Stimulated activated CD8-positive, alpha-beta memory T cell treated with anti-CD3 and anti-CD28 coated beads, Interleukin-4, amount 100 ng/mL, for 4 hours (primary cell): ENCODE measurements at places on chromosomes 6 and 20.

- DNase-seq: no peak
These were observed 859 bp upstream of the KIF25 start for GRCh38 chr6:167996424-167997199.

DNA sequence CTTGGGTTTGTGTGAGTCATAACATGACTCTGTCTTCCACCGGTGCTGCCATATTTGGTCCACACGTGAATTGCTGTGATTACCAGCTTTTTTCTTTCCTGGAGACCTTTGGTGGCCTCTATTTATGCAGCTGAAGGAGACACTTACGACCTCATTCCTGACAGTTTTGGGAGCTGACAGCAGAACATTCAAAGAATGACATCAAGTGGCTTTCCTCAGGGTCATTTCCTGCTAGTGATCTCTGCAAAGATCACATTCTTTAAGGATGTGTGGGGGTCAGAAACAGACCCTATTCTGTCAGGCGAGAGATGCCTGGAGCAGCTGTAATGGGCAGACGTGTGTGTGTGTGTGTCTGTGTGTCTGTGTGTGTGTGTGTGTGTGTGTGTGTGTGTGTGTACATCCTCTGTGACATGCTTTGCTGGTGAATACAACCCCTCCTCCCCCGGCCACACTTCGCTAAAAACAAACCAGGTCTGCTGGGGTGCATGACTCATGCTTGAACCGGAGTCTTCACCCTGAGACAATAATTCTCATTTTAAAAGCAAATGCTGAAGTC is 115.6 kb downstream of the TMEM170B start:
- peak; percentile 0 for DNase-seq

- no peak for DNase-seq
These were observed 40.3 kb upstream of the ZFAND3 start for GRCh38 chr6:37779111-37779800.

DNA sequence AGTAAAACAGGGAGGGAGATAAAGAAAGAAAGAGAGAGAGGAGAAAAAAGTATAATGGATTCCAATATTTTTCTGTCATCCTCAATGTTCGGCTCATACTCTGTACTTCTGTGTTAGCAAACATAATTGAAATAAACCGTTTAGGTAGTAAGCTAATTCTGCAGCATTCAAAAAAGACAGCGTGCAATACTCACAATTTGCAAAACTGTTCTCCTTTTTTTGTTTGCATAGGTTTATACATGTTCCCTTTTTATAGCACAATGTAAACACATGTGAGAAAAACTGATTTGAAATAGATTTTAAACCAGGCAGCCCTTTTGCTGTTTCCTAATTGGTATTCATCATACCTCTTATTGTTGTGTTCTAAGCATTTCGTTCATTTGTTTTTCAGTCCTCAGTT is 188.9 kb downstream of the PLCB1 start:
- no peak for DNase-seq

DNA sequence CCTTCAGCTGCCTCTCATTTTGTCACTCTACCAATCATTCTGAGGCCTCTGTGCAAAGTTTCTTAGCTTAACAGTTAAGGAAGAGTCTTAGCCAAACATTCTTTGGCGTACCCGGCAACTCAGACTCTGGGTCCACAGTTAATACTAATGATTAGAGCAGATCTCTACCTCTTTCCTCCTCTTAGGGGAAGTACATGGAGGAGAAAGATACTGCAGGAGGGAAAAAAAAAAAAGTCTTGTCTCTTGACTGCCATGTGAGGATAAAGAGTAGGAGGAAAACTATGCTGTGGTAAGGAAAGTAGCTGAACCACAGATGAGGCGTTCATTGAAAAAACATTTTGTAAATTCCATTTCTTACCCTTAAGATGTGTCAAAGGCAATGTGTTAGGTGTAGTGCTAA is 44.0 kb upstream of the MARCKS start:
- DNase-seq: no peak

- no peak for DNase-seq
These were observed at the start of gene MAS1 for GRCh38 chr6:159890792-159891191. TSS of gene MAS1 (plus strand) at chr6:159890988. CDS start at chr6:159906956, 15,968 bp downstream.

DNA sequence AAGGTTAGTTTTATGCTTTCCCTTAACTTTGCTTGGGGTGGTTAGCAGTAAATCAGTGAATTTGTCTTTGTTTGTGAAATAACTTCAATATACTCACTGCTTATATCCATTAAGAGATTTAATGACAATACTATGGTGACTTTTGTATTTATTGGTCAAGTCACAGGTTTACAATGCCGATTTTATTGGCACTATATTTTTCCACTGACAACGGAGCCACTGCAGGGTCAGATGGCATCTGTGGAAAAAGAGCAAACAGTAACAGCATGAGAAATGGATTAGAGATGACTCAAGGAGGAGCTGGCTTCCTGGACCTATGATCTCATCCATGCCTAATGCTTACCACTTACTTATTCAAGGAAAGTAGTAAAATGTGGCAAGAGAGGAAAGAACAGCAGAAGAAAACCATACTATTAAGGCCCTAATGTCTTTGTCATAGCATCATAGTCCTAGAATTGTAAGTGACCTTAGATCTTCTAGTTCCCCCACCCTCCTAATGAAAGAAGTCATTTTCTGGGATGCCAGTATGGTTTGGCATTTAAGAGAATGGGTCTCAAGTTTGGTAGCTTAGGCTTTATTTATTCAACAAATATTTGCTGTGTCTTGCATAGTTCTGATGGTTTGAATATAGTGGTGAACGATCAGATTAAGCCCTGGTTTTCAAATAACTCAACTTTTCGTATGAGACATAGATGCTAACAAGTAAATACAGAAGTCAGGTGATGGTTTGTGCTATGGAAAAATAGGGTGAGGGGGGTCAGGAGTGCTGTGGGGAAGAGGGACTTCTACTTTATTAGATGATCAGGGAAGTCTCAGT is 18.5 kb downstream of the RNF144B start:
- DNase-seq: no peak

GRCh38 chr6:43934183-43934802 is 164.3 kb downstream of the VEGFA start:
- no peak for DNase-seq

GRCh38 chr6:136775548-136775947 is 16.7 kb downstream of the MAP3K5 start:
- no peak for DNase-seq

DNA sequence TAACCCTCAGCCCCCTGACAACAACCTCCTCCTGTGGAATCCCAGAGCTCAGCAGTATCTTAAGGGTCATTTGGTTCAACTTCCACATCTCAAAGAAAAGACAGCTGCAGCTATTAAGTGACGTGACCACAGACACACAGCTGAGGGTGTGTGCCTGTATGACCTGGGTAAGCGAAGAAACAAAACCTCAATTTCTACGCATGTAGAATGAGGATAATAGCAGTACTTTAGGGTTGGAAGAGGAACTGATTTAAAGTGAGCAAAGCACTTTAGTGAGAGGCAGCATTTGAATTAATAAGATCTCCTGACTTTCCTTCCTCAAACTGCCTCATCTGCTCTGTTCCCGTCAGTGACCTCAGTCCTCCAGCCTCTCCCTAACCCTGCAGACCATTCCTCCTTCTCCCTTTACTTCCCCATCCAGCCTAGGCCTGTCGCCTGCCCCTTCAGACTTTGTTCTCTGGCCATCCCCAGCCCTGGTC is 6.8 kb upstream of the ARMC2 start:
- no peak for DNase-seq

GRCh38 chr20:23132930-23133559 is 46.9 kb upstream of the CD93 start:
- DNase-seq: no peak

GRCh38 chr20:8940326-8940725 is 128.6 kb upstream of the PLCB4 start:
- DNase-seq: no peak

- no peak for DNase-seq
These were observed 4.0 kb upstream of the CGAS start for GRCh38 chr6:73455865-73456629.

- no peak for DNase-seq
These were observed 8.3 kb upstream of the ZBTB2 start for GRCh38 chr6:151399679-151400078.

GRCh38 chr6:150492941-150493340 is 106.7 kb upstream of the PLEKHG1 start:
- DNase-seq: no peak

DNA sequence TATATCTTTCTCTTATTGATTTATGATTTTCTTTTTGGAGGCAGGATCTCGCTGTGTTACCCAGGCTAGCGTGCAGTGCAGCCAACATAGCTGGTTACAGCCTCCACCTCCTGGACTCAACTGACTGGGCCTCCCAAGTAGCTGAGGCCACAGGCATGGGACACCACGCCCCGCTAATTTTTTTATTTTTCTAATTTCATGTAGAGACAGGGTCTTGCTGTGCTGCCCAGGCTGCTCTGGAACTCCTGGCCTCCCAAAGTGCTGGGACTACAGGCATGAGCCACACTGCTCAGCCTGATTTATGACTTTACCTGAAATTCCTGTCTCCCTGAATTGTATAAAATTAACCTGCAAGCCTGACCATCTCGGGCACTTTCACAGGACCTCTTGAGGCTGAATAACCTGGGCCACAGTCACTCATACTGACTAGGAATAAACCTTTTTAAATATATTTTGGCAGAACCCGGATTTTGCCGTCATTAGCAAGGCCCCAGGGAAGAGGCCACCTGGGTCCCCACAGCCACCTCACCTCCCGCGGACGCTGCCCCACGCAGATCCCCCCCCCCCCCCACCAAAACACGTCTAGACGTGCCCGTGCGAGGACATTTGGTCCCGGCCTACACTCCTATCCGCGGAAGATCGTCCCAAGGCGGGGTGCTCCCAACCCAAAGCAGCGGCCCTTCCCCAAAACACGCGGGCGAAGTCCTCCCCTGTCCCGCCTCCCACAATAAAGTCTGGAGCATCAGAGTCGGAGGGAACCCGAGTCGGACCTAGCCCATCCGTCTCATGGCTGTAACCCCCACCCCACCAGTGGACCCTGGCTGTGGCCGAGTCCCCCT is 902 bp downstream of the ZNF337 start:
- DNase-seq: no peak

DNA sequence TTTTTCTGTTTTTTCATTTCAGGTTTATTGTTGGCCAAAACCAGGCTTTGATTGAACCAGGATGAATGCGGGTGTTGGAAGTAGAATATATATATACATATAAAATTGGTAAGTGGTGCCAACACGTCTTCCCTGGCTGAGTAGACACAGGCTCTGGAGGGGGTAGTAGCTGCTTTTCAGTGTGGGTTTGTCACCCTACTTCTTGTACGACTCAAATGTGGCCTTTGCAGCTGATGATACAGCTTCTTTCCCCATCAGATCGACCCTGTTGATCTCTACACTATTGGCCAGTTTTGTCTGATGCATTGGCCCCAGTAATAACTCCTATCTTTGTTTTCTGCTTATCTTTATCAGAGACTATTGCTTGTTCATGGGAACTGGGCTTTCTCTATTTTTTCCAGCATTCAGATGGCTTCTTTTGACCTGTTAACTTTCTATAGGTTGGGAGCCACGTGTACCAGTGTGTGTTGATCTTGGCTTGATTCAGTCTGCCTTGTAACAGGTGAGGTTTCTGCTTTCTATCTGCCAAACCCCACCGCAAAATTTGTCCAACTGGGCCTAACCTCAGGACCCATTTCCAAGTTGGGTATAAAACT is 2.7 kb upstream of the ZNFX1 start:
- DNase-seq: no peak

DNA sequence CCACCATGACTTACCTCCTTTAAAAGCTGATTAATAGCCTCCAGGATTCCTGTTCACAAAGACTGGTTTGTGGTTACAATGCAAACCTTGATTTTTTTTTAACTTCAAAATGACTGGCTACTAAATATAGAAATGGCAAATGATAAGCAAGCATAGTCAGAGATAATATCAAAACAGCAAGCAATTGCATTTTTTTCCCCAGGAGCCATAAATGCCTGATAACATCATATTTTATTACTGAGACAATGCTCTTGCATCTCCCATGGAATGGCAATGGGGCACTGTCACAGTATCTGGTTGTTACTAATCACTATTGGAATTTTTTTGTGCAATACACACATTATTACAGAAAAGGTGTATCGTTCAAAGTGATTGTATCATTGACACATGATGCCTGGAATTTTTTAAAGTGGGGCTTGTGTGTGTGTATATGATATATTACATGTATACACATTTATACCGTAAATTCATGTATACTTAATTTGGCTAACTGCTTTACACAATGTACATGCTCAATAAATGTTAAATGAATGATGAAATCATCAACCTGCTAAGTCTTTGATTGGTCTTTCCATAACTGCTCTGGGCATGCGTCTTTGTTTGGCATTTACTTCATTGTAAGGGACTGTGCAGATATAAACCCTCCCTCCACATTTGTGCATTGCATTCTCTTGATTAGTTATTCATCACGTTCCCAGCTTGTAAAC is 980 bp upstream of the SALL4 start:
- no peak for DNase-seq

DNA sequence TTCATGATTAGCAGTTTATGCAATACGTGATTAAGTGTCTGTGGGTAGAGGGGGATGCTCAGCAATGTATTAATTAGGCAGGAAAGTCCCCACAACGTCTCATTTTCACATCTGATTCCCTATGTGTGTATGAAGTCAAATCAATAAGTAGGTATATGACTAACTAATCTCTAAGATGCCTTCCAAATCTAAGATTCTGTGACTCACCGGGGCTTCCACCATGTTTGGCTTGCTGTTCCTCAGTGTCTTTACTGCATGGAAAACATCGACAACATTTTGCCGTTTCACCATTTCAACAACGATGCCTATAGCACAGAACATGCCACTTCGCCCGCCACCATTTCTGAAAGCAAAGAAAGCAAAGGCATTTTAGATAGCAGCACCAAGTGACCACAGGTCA is 72.0 kb upstream of the THEMIS start:
- DNase-seq: no peak

- no peak for DNase-seq
These were observed 115.2 kb upstream of the AKIRIN2 start for GRCh38 chr6:87817183-87817582.

DNA sequence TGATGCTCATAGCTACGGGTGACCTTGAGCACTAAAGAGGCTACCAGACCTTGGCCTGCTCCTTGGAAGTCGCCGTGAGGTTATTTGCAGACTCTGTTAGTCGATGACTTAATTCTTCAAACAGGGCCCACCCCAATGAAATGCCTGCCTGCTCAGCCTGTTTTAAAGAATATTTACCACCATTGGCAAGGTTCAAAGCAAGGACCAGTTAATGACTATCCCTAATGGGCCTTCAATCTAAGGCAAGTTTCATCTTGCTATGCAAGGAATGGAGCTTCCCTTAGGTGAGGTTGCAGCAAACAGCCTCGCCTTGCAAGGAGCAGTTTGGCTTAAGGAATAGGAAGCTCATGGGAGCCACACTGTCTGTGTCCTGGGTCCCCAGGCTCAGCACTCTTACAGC is 22.9 kb upstream of the SPO11 start:
- DNase-seq: no peak
